Mucosa of descending colon (tissue), 3 donors: ENCODE measurements at places on chromosomes 1 and 21. TPM values are rescaled to one million over a fixed set of nuclear protein-coding genes. Genes with fewer than 3 reads are reported as not detected.

DNA sequence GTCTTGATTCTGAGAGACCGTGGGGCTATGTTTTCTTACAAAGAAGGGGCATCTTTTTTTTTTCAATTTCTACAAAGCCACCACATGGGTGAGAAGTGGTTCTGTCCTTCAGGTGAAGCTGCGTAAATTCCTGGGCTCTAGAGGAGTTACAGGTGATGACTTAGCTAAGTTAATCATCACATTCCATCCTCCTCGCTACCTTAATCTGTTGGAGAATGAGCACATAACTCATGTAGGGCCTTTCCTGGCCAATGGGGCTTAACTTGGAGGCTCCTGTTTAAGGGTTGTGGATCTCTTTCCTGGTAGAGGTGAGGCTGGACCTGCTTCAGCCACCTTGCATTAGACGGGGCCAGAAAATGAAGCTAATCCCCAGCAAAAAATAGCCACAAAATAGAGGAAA lies 19.9 kb downstream of the REG4 start:
- DNase-seq = no peak

- DNase-seq = no peak
Measured at GRCh38 chr1:114035304-114035700, 56.0 kb downstream of the OLFML3 start.

DNA sequence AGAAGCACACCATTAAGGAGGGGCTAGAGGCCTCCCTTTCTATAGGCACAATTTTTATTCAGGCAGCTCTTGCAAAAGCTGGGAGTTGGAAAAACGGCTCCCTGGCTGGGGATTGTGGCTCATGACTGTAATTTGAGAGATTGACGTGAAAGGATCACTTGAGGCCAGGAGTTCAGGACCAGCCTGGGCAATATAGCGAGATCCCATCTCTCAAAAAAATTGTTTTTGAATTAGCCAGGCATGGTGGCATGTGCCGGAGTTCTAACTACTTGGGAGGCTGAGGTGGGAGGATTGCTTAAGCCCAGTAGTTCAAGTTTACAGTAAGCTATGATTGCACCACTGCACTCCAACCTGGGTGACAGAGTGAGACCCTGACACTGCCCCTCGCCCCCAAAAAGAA lies 23.9 kb upstream of the NRDC start:
- no peak for DNase-seq

Gene UBQLN4
- 23.9 TPM for total RNA-seq

Gene LRRN2
- 26.4 TPM for total RNA-seq

Gene CYP4X1
- total RNA-seq = 1.2 TPM
